Dorsolateral prefrontal cortex (tissue), 122 donors: ENCODE measurements at places on chromosomes 13 and 19.

- no peak for DNase-seq
These were observed 103.2 kb downstream of the ZNF429 start for GRCh38 chr19:21608571-21608970.

DNA sequence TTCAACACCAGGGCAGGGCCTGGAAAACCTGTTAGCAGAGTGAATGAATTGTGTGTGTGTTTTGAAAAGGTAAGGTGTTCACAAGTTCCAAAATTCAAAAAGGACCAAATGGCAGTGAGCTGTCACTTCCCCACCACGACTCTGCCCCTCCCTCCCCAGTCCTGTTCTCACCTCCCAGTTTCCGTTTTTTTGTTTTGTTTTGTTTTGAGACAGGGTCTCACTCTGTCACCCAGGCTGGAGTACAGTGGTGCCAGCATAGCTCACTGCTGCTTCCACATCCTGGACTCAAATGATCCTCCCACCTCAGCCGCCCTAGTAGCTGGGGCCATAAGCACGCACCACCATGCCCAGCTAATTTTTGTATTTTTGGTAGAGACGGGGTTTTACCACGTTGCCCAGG is 20.3 kb upstream of the BCL3 start:
- DNase-seq: no peak

GRCh38 chr19:41131186-41131585 is 17.0 kb downstream of the CYP2F1 start:
- DNase-seq: no peak

GRCh38 chr13:50990818-50991506 is 81.4 kb downstream of the RNASEH2B start:
- peak; percentile 88 for DNase-seq

DNA sequence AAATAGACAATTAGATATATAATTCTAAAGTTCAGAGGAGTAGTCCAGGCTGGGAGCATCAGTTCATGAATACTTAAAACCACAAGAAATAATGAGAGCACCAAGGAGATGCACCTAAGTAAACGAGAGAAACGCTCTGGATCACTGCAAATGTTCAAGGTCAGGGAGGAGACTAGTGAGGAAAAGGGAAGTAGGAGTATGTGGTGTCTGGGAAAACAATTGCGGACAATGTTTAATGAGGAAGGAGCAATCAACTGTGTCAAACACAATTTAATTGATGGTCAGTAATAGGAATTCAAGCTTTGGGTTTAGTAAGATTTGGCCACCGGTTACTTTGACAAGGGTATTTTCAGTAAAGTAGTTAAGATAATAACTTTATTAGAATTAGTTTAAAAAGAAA is 652.2 kb downstream of the DACH1 start:
- no peak for DNase-seq

- DNase-seq: no peak
These were observed 25.9 kb upstream of the NAPA start for GRCh38 chr19:47540748-47541147.

DNA sequence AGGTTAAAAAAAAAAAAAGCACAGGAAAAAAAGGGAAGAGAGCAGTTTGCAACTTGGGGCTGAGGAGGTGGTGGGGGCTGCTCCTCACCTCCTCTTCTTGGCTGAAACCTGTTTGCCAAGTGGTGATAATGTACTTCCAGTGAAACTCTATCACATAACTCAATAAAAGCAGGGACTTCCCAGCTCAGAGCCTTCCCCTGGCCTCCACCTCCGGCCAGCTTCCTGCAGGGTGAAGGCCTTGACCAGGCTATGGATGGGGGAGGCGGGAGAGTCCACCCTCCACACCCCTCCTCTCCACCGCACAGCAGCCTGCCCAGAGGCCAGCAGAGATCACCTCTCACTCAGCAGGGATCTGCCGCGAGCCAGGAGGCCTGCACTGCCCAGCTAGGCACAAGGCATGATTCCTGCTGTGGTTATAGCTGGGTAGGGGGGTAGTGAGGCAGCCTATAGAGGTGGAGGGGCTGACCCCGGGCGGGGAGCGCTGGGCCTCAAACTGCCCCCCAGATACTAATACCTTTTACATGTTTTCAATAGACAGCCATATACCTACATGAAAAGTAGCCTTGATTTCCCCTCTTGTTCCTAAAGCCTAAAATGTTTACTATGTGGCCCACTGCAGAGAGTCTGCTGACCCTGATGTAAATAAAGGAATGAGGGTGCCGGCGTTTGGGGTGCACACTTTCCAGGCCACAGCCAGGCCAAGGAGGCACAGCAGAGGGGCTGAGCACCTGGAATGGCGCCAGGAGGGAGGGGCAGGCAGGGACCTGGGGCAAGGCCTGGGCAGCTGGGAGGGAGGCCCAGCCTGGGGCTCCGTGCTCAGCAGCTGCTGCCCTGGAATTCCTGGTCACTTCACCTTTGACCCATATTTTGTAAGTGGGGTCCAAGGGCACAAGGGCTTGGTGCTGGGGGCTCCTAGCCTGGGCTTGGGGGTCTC is 10.3 kb downstream of the ZNF787 start:
- DNase-seq: no peak

DNA sequence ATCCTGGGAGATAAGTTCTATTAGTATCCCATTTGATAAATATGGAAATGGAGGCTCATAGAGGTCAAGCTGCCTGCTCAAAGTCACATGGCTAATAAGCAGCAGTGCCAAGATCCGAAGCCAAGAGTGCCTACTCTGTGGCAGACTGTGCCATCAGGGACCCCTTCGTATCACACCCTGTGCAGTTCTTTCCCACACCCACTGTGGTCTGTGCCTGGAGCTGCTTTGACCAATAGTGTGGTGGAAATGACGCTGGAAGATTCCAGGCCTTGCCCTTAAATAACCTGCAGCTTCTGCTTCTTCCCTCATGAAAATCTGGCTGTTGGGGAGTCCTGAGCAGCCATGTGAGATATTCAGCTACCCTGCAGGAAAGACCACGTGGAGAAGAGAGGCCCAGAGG is 10.1 kb downstream of the OPA3 start:
- no peak for DNase-seq

DNA sequence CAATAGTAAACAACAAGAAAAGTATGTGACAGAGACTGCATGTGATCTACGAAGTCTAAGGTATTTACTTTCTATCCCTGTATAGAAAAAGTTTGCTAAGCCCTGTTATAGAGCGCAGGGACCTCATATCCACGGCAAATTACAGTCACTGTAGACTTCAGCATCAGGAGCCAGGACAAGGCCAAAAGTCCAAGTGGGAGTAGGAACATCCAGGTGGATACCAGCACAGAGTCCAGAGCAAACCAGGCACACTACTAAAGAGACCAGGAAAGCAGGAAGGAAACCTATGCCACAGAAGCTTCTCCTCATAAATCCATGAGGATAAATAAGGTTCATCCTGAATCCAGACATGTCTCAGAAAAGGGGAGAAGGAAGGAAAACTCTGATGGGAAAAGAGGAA is 342.2 kb upstream of the HTR2A start:
- DNase-seq: no peak

DNA sequence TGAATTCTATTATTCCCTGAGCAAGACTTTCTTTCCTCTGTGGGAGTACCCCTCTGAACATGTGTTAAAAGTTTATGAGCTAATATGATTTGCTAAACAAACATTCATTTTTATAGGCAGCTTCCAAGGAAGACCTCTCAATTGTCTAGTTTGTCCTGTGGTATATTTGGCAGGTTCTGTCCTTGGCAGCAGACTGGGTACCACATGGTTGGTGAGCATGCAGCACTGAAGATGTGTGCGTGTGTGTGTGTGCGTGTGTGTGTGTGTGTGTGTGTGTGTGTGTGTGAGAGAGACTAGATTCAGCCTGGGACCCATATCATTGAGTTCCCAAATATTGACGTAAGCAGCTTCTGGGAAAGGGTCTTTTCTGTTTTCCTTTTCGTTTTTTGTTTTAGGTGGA is 24.0 kb downstream of the FGF9 start:
- no peak for DNase-seq

DNA sequence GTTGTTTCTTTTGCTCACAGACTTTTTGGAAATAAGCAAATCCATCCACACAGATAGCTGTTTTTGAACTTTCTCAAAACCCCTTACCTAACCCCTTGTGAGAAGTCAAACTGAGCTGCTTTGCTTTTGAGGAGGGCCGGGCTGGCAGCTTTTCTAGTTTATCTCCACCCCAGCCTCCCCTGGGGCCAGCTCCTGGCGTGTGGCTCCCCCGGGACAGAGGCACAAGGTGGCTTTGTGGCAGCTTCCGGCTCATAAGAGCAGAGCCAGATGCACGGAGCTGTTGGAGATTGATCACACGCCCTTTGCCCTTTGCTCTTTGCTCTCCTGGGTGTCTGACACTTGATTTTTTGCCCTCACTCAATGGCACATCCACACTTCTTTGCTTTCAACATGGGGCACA is 24.9 kb upstream of the RNF113B start:
- DNase-seq: no peak

DNA sequence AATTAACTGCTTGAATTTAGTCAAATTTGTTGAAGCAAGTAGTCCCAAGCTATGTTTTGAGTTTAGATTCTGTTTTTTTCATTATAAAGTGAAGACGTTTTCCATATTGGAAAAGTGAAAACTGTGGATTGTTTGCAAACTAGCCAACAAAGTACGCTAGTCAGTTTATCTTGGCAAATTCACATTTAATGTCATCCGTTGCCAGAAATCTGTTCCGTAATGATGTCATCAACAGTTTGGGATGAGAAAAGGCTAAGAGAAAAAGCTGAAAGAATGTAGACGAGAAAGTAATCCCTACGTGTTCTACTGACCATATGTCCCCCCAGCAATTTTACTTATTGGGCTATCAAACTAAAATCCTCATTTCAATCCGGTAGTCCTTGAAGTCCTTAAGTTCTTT is 419.6 kb downstream of the GPC6 start:
- DNase-seq: no peak

- DNase-seq: no peak
These were observed 24.9 kb downstream of the CELF5 start for GRCh38 chr19:3249408-3249807.

DNA sequence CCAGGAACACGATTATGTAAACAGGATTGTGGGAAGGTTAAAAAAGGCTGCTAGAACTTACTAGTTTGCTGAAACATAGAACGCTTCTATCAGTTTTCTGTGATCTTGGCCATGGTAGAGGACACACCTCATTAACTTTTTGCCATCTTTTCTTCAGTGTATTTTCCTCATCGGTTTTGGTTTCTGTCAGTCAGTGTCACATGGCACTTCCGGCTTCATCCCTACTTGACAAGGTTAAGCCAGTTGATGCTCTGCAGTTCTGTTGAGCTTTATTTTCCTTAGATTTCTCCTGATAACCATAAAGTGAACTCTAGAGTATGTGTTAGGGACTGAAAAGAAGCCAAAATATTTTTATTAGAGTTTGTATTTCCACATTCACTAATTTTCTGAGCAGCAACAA is 147.5 kb downstream of the NDFIP2 start:
- no peak for DNase-seq
